ENCODE measurements at places on chromosomes 4 and X.
A peak's percentile ranks its signal among the peaks of the same experiment; 100 is the strongest.

DNA sequence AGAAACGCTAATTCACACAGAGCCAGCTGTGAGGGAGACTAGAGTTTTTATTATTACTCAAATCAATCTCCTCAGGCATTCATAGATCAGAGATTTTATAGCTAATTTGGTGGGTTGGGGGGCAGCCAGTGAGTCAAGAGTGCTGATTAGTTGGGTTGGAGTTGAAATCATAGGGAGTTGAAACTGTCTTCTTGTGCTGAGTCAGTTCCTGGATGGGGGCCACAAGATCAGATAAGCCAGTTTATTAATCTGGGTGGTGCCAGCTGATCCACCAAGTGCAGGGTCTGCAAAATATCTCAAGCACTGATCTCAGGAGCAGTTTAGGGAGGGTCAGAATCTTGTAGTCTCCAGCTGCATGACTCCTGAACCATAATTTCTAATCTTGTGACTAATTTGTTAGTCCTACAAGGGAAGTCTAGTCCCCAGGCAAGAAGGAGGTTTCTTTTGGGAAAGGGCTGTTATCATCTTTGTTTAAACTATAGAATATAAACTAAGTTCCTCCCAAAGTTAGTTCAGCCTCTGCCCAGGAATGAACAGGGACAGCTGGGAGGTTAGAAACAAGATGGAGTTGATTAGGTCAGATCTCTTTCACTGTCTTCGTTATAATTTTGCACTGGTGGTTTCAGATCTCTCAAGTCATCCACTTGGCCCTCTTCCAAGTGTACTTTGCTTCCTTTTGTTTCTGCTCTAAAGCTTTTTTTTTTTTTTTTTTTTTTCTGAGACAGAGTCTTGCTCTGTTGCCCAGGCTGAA, 5.4 kb upstream of the NAA11 start:
- no peak for DNase-seq

DNA sequence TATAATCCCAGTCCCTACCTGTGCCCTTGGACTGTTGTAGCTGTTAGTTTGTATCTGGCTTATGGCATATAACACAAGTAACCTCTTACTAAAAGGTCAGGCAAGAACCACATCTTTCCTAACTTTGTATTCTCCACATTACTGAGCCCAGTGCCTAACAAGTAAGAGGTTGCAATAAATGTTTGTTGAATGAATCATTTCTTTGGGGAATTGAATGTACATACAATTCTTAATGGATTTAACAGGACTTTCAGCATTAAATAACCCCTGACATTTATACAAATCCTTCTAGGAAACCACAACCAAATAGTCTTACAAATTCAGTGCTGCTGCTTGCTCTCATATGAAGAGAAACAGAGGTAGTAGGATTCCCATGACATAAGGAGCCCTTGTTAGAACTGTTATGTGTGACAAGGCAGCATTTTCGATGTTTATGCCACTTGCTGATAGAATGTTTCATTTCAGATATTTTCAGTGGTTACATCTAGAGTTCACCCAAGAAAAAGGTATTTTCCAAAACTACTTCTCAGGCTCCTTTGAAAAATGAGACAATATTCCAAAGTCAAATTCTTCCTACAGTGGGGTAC, 62.0 kb downstream of the MBNL3 start:
- DNase-seq, result no peak

- peak; percentile 36 for DNase-seq
These were observed 421 bp downstream of the MECP2 start for GRCh38 chrX:154097003-154097588.

- DNase-seq, result no peak
These were observed 149.5 kb downstream of the PJA1 start for GRCh38 chrX:69015564-69016292.

DNA sequence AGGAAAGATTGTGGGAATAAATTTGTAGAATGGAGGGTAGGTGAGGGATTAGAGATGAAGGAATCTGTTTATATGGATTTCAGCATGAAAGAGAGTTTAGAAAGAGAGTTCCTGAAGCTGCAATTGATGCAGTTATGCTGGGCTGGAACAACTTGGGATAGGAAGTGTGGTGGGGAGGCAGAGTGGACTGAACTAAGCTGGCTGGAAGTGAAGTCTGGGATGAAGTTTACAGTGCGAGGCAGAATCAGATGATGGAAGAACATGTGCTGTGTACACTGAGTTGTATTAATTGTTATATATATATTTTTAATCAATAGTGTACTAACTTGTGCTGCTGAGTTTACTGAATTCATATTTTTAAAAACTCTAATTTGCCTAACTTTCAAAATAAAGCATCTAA, 461.9 kb downstream of the SPRY1 start:
- no peak for DNase-seq

DNA sequence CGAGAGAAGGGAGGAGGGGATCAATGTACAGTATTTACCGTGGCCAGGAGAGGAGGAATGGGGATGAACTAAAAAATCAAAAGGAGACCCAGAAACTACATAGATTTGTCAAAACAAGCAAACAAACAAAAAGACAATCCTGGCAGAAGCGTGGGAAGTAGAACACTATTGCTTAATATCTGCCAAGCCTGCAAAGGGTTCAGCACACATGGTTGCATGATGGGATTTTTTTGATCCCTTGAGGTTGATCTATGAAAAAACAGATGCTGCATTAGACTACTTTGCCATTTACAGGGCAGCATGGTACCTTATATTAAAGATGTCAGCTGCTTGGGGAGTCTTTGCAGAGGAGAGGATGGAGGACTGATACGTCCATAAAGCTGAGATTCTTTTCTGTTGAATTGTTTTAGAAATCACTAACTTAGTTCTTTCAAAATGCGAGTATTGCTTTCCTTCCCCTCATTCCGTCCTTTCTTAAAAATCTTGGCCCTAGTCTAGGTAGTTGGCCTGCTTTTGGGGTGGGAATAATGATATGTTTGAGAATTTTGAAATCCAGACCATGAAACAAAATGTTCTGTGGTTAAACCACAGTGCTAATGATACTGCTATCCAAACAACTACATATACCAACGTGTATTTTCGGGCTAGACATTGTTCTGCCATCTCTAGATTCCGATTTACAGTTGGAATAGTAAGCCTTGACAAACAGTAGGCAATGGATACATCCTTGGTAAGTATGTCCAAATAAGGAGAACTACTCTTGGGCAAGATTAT, 39.6 kb upstream of the TMEM150C start:
- no peak for DNase-seq

DNA sequence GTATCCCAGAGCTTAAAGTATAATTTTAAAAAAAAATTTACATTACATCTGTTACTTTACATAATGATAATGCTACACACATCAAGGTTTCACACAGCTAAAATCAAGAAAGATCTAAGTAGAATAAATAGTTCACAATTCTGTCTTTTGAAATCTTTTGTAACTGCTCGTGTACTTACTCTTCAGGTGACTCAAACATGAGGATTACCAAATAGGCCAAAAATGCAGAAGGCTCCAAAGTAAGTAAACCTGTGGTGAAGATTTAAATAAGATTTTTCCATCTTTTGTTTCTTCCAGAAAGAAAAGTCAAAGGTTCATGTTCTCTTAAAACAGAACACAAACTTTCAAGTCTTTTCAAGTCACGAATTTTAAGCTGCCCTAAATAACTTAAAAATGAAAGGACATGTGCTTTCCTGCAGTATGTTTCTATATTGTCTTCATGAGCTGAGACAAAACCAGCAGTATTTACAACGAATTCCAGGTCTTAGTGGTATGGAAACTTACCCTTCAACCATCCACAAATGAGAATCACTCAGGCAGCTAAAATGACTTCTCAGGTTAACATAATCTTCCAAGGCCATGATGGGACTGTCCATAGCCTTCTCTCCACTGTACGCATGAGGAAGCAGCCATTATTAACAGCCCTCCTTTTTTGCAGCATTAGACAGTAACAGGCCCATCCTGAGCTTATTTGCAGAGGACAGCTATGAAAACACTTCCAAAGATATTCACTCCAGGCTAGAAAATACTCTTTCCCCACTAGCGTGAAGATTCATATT, 172.8 kb upstream of the EDNRA start:
- DNase-seq, result no peak

DNA sequence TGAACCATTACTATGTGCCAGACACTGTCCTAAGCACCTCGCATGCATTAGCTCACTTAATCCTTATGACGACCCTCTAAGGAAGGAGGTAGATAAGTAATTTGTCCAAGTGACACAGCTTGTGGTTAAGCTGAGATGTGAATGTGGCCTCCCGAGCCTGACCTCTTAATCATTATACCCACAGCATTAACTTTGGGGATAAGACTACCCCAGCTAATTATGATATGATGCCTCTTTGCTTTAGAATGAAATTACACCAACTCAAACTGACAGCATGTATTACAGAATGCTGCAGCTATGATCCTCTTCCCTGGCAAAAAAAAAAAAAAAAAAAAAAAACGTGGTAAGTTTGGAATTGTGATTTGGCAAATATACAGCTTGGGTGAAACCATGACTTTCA, 53.5 kb downstream of the APBB2 start:
- no peak for DNase-seq

DNA sequence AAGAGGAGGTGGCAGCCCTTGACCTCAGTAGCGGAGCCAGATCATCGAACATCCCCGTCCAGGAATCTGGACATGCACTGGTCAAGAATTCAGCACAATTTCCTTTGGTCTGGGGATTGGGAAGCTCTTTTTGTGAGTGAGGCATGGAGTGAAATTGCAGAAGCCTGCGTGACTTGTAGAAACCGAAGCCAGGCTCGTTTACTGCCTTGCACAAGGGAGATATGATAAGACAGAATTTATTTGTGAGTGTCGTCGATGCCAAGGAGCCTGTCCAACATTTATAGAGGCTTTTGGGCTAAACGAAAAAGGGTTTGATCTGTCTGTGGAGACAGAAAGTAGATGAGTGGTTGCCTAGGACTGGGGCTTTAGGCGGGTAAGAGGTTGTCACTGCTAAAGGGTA, 50.6 kb downstream of the TBL1X start:
- no peak for DNase-seq

GRCh38 chr4:143089291-143089690, 95.4 kb upstream of the USP38 start:
- DNase-seq, result no peak

DNA sequence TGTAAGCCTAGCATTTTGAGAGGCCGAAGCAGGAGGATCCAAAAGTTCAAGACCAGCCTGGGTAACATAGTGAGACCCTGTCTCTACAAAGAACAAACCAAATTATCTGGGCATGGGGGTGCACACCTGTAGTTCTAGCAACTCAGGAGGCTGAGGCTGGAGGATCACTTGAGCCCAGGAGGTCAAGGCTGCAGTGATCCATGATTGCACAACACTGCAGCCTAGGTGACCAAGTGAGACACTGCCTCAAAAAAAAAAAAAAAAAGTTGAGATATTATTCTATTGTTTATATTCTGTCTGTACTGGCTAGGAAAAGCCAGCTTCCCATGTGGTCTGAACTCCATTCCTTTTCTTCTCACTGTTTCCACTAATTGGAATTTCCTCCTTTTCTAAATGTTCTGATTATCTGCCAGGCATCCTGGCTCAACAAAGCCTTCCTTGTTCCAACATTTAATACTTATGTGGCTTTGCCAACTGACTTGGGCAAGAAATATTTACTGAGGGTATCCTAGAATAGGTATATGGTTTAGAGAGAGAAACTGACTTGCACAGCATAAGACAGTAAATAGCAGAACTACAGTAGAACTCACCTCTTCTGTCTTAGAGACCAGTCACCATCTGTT, 175.2 kb upstream of the ADAMTS3 start:
- DNase-seq, result no peak

- no peak for DNase-seq
These were observed 1019.9 kb downstream of the CCSER1 start for GRCh38 chr4:91147067-91147466.

DNA sequence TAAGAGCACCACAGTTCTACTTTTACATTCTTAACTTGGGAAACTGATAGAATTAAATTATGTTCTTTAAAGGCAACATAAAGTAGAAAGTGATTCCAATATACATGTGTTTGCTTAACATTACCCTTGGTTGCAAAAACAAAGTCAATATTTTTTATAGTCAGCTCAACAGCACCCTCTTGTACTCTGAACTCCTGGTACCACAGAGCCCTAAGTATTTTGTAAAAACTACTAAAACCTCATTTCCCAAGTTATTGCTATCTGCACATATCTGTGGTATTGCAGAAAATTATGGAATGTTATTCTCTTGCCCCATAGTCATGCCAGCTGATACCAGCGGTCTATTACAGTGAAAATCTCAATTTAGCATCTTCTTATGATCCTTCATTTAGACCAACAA, 2.9 kb downstream of the KIF4A start:
- DNase-seq, result no peak
